ENCODE measurements at places on chromosomes 3 and 15.

- peak; percentile 68 for DNase-seq
Measured at GRCh38 chr3:18425641-18426257, 610 bp upstream of the SATB1 start.

GRCh38 chr3:145899241-145899640 is 261.7 kb downstream of the PLOD2 start:
- DNase-seq = no peak

DNA sequence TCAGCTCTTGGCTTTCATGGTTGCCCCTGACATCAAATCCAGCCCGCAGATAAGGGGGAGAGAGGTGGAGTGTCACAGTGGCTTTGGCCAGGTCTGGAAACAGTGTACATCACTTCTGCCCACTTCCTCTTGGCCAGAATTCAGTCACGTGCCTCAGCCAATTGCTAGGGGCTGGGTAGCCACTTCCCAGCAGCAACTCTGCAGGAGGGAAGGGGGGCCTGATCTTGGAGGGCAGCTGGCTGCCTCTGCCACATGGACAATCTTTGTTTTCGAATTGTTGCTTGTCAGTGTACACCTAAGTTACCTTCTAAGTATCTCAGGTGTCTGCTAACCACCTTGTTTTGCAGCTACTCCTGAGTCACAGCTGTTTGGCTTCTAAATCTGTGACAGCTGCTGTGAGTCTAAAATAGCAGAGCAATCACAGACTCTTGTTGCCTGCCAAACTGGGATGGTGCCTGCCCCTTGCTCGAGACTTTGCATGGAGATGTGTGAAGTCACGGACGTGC is 41.0 kb upstream of the LIMD1 start:
- DNase-seq = no peak

GRCh38 chr3:171967932-171968678 is 71.3 kb upstream of the FNDC3B start:
- no peak for DNase-seq

GRCh38 chr3:128362026-128362965 is 104.4 kb downstream of the DNAJB8 start:
- no peak for DNase-seq

GRCh38 chr3:148373961-148374360 is 323.7 kb upstream of the AGTR1 start:
- no peak for DNase-seq

- DNase-seq = no peak
Measured at GRCh38 chr3:58697561-58697960, 31.0 kb upstream of the FAM3D start.

All from stimulated activated CD8-positive, alpha-beta memory T cell treated with anti-CD3 and anti-CD28 coated beads, Interleukin-2, amount 100 ng/mL, for 48 hours (primary cell).